ENCODE measurements at places on chromosomes 7 and 10.

- DNase-seq = no peak
These were observed 20.3 kb upstream of the CD36 start for GRCh38 chr7:80618096-80618495.

DNA sequence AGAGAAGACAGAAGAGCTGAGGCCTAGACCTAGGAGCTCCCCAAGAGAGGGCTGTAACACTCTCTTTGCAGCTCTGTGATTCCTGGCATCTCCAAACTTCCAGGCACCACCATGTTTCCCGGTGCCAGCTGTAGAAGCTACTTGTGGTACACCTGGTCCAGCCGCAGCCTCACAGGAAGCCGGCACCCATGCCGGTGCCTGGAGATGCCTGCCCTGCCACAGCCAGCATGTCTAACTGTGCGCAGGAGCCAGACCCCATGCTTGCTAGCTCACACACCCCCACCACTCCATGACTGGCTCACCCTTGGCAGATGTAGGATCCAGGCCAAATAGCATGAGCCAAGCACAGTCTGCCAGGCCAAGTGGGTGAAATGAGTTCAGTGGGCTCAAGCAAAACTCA, 211.7 kb upstream of the GNAI1 start:
- no peak for DNase-seq

GRCh38 chr7:157017603-157018327, 7.3 kb upstream of the MNX1 start:
- DNase-seq = peak; percentile 59

- no peak for DNase-seq
These were observed 97.7 kb downstream of the TACC2 start for GRCh38 chr10:122086416-122087240.

- no peak for DNase-seq
These were observed 175.3 kb upstream of the BET1 start for GRCh38 chr7:94179466-94179865.

DNA sequence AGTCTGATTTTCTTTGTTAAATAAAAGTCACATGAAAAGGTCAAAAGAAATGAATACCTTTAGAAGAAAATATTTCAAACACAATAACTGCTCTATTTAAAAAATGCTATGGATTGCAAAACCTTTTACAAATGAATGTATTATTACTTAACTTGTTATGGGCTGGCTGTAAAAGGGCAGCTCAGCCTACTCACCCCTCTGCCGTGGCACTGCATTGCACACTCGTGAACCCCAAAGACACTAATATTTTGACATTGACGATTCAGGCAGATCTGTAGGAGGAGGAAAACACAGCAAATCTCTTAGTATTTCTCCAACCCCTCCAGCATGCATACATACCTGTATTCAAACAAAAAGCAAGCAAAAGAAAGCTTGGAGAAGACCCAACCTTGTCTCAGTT, 149.5 kb downstream of the FANK1 start:
- no peak for DNase-seq

GRCh38 chr10:72340510-72341261, 14.0 kb downstream of the DNAJB12 start:
- no peak for DNase-seq

DNA sequence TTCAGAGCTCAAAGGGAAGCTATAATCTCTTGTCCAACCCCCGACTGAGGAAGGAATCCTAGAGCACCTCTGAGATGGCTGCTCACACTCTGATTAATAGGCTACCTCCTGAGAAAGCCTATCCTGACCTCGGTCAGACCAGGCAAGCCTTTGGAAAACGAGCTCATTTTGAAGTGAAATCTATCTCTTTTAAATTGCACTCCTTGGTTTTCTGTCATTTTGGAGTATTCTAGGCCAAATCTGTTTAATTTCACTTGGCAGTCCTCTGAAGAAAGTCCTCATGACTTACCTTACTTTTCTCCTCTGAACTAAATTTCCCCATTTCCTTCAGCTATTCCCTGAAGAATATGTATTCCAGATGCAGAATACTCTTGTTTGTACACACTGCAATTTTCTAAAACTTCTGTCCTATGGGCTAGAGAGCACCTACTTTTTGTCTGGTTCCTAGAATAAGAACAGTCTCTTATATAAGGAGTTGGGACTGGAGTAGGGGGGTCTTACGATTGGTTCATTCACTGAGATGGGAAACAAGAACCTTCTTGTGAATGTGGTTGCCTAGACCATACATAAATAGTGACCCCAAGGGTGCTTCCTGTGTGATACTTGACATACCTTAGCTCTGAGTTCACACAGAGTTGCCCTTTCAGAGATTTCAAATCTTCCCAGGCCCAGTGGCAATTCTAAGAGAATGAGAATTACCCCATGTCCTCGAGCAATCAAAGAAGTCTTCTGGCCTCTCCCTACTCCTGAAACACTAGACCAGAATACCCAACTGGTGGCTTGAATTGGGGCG, 31.9 kb upstream of the HPS1 start:
- no peak for DNase-seq

- no peak for DNase-seq
These were observed 677.9 kb upstream of the LRRN3 start for GRCh38 chr7:110413038-110413437.

- no peak for DNase-seq
These were observed 102.1 kb upstream of the MAGI2 start for GRCh38 chr7:79555571-79555970.

- DNase-seq = no peak
These were observed 9.0 kb downstream of the PTF1A start for GRCh38 chr10:23200997-23201652.

DNA sequence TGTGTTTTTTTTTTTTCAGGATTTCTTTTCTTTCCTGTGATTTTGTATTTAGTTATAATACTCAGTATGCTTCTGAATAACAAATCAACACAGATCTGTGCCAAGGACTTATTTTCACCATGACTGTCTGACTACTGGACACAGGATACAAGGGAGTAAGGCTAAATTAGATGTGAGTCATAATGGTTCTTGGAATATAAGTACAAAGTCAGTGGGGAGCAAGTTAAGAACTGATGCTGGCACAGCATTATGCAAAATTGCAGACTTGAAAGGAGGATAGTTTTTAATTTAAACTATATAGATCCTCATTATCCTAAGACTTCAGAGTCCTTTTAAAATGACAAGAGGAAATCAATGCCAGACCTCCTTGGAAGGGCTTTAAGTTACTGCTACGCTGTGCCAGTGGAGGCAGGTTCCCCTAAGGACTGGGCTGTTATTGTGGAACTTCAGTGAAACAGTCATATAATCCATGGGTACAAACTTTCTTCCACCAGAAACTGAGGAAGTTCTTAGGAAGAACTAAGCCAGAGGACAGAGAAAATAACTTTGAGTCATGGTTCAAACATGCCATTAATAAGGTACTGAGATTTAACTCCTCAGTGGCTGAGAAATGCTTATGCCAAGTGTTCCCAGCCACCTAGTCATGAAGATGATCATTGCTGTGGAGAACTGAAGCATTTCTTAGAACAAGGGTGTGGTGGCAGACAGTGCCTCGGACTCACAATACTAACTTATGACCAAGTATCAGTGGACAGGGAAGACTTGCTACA, 531.2 kb downstream of the HTR7 start:
- no peak for DNase-seq

DNA sequence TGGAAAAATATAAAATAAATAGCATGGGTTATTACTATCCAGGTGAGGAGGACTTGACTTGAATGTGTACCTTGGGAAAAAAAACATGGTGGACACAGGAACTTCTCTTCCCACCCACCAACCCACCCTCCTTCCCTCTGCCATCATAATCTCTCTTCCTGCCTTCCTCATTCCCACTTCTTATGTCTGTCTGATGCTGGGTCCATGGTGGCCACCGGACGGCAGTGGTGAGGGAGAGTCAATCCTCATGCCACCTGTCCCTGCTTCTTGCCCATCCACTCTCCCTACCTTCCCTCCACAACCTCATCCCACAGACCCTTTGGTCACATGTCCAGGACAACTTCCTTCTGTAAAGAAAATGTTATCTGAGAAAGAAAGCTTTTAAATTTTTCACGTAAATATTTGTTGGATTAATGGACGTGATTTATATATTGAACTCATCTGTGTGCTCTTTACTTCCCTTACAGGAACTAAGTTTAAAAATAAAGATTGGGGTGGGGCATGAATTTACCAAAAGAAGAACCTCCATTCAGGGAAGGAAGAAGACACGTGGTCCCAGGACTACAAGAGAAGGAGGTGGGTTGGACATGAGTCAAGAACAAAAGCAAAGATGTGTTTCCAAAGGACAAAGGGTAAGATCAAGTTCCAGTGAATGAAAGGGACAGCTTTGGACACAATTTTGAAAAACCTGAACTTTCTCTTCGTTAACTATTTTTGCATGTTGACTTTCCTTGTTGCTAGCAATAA, 104.5 kb downstream of the PIP4K2A start:
- DNase-seq = no peak

GRCh38 chr10:104037261-104037951, 48.3 kb downstream of the COL17A1 start:
- DNase-seq = no peak

Measured in left forelimb (tissue), 1 donor.